Stimulated activated CD8-positive, alpha-beta memory T cell treated with anti-CD3 and anti-CD28 coated beads, Interleukin-7, amount 100 ng/mL, for 1 hour (primary cell): ENCODE measurements at places on chromosomes 6 and 20.

DNA sequence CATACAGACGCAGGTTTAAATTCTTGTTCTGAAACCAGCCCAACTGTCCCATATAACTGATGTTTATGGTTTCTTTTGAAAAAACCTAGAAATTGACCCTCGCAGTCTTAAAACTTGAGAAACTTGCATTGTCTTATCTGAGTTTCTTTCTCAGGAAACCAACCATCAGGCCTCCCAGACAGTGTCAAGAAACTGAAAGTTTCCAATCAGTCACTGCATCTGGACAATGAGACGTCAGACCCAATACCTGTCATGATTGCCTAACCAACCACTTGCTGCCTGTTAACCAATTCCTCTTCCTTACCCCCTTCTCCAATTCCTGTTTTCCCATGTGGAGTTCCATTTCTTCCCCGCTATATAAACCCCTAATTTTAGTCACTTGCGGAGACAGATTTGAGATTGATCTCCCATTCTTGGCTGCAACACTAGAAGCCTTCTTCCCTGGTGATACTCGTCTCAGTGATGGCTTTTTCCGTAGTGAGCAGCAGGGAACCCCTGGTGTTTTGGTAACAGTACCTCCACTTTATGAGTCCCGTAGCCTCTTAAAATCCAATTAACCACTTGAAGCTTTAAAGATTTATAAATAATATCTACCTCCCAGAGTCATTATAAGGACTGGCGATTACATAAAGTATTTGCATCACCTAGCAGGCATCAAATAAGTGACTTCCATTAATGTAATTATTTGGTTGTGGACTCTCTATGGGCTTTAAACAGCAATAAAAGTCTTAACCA is 49.3 kb downstream of the GPR63 start:
- no peak for DNase-seq

DNA sequence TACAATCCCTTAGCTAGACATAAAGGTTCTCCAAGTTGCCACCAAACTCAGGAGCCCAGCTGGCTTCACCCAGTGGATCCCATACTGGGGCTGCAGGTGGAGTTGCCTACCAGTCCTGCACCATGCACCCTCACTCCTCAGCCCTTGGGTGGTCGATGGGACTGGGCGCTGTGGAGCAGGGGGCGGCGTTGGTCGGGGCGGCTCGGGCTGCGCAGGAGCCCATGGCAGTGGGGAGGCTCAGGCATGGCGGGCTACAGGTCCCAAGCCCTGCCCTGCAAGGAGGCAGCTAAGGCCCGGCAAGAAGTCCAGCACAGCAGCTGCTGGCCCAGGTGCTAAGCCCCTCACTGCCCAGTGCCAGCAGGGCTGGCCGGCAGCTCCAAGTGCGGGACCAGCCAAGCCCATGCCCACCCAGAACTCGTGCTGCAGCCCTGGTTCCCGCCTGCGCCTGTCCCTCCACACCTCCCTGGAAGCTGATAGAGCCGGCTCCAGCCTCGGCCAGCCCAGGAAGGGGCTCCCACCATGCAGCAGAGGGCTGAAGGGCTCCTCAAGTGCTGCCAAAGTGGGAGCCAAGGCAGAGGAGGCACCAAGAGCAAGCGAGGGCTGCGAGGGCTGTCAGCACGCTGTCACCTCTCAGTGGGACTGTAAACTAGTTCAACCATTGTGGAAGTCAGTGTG is 912.1 kb downstream of the PHF3 start:
- DNase-seq, result no peak

- DNase-seq, result no peak
These were observed at the start of gene RIPPLY2 for GRCh38 chr6:83853178-83854000. RIPPLY2 (plus strand) TSS chr6:83853360; CDS start chr6:83853417, 57 bp downstream.

- no peak for DNase-seq
These were observed 17.6 kb upstream of the PKHD1 start for GRCh38 chr6:52104979-52105378.

GRCh38 chr20:64111841-64112641 is 4.7 kb upstream of the NPBWR2 start:
- no peak for DNase-seq

- DNase-seq, result no peak
These were observed 24.5 kb downstream of the SRSF3 start for GRCh38 chr6:36618366-36619355.
